ENCODE measurements at places on chromosomes 12 and 14.
A peak's percentile ranks its signal among the peaks of the same experiment; 100 is the strongest.

GRCh38 chr12:29159661-29160060 lies 10.6 kb downstream of the FAR2 start:
- no peak for DNase-seq

DNA sequence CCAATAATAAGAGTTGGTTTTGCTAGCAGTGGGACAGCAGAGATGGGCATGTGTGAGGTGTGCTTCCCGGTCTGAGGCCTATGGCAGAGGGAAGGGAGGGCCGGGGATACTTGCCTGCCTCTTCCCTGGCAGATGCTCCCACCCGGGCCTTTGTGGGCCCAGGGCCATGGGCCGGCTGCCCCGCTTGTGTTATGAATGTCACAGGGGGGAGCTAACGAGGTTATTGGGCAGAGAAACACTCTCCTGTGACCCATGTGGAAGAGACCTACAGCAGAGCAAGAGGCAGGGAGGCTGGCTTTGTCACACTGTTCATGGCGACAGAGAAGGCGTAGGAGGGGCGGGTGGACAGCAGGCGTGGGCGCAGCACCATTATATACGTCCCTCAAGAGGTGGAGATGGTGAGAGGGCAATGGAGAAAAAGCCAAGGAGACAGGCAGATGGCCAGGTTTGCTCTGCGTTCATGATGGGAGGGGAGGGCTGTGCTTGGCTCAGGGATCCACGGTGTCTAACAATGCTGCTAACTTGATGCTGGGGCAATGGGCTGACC lies 13.3 kb downstream of the CCND2 start:
- DNase-seq: no peak

- no peak for DNase-seq
Measured at GRCh38 chr14:86193756-86194155, 663.8 kb downstream of the FLRT2 start.

DNA sequence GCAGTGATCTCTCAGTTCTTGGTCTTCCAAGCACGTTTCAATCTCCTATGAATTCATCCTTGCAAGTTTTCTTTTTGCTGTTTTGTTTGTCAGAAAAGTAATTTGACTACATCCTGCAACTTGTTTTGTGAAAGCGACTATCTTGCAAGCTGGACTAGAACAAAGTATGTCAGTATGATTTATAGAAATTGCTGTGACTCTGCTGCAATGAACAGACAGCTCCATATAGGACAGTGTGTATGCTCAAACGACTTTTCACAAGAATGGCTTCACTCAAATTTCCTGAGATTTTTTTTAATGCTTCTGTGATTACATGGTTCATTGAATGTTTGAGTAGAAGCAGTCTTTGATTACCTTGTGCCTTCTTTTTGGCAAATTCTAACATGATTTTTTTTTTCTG lies 123.5 kb upstream of the TRHDE start:
- no peak for DNase-seq

DNA sequence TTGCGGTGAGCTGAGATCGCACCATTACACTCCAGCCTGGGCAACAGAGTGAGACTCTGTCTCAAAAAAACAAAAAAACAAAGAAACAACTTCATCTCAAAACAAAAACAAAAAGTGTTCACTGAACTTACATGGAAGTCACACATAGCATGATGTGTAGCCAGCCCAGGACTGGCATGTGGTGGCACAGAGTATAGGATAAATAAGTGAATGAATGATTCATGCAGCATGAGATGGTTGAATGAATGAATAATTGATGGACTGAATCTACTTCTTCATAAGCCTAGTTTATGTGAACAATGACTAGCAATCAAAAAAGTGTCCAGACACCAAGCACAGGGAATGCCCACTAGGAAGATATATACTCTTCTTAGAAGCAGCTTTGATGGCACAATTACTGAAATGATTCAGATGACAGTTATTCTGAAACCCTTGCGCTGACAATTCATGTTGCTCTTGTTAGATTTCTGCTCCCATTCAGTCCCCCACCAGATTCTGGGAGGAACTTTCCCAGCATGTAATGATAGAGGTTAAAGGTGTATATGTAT lies 31.6 kb upstream of the SERPINA6 start:
- DNase-seq: no peak

DNA sequence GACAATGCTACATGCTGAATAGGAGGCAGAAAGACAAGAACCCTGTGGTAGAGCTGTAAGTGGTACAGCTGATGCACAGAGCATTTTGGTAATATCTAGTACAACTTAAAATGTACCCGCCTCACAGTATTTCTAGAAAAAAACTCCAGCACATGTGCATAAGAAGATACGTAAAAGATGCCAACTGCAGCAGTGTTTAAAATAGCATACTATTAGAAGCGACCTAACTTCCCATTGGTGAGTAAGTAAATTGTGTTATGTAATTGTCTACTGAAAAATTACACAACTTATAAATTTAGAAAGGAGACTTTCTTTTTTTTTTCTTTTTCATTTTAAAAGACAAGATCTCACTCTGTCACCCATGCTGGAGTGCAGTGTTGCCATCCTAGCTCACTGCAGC lies 114.3 kb upstream of the CAND1 start:
- no peak for DNase-seq

DNA sequence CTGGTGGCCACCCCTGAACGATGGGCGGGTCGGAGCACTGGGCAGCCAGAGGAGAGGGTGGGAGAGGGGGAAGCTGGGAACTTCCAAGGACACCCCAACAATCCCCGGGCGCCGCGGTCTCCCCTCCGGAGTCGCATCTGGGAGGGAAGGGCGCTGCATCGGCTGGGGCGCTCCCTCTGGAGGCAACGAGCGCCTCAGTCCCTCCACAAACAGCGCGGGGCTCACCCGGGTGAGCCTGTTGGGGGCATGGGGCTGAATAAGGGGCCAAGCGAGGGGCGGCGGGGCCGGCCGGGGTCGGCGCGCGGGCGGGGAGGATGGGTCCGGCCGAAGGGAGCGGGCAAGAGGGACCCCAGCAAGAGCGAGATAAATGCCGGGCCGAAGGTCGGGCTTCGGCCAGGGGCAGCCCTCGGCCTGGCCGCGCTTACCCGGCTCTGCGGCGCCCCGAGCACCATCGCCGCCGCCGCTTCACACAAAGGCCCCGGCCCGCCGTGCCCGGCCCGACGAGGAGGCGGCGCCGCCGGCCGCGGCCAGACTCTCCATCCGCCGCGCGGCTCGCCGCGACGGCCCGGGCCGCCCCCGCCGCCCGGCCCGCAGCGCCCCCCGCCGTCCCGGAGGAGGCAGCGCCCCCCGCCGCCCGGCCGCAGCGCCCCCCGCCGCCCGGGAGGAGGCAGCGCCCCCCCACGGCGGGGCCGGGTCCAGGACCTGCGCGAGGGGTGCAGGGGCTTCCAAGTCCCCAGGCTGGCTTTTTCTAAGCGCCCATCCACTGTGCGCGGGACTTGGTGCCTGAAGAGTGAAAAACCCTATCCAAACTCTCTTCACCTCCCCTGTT lies at the start of gene ZBTB39:
Gene ZBTB39 (minus strand): TSS at position 567 of the 829 bp plus-strand sequence. CDS start 1,629 bp downstream, outside the sequence.
- peak; percentile 98 for DNase-seq

- DNase-seq: no peak
Measured at GRCh38 chr12:28780096-28780495, 369.0 kb upstream of the FAR2 start.

DNA sequence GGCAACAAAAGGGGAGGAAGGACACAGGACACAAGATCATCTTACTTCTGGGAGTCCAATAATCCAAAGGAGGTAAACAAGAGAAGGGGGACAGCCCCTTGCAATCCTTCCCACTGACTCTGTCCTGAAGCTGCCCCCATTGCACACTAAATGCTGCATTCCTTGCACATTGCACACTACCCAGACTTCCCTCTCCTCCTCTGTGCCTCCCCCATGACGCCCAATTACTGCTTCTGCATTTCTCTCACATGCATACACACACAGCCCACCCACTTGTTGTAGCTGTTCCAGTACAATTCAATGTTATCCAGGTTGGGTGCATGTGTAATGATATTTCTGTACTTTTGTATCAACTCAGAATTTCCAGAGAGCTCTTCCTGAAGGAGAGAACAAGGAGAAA lies 5.5 kb downstream of the NDRG2 start:
- no peak for DNase-seq

- DNase-seq: no peak
Measured at GRCh38 chr12:69225251-69225910, 14.0 kb upstream of the CPSF6 start.

DNA sequence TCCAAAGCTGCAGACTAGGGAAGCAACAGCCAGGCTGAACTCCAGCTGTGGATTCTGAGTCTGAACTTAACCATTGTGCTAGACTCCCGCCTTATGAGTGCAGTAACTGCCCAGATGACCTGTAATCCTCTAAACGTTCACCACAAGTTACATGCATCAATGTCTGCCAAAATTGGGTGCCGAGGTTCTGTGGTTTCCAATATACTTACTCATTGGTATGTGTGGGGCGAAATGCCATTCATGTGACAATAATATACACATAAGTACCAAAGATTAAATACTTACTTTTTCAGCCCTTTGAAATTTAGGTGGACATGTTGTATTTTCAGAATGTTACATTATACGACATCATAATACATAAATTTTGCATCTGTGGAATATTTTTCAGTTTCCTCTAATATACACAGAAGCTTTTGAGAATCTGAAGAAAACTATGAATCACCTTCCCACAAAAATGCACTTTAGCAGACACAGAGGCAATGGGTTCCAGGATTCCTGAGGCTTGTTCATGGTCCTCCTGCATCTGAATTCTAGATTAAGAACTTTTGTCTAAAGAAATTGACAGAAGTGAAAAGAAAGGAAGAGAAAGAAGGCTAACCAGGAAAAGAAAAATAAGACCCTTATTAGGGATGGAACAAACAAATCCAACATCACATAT lies 31.7 kb downstream of the GRIP1 start:
- DNase-seq: no peak

- peak; percentile 84 for DNase-seq
Measured at GRCh38 chr14:56794088-56794556, 16.2 kb downstream of the OTX2 start.

GRCh38 chr12:81627336-81628189 lies 131.6 kb downstream of the PPFIA2 start:
- DNase-seq: peak; percentile 26

GRCh38 chr14:99270458-99271220 lies 1.4 kb downstream of the BCL11B start:
- DNase-seq: peak; percentile 36

GRCh38 chr12:130185455-130186391 lies 23.5 kb downstream of the FZD10 start:
- no peak for DNase-seq

GRCh38 chr12:93751864-93752610 lies 74.9 kb downstream of the CRADD start:
- DNase-seq: no peak

- DNase-seq: no peak
Measured at GRCh38 chr14:105897725-105898113, 371.3 kb downstream of the TMEM121 start.

DNA sequence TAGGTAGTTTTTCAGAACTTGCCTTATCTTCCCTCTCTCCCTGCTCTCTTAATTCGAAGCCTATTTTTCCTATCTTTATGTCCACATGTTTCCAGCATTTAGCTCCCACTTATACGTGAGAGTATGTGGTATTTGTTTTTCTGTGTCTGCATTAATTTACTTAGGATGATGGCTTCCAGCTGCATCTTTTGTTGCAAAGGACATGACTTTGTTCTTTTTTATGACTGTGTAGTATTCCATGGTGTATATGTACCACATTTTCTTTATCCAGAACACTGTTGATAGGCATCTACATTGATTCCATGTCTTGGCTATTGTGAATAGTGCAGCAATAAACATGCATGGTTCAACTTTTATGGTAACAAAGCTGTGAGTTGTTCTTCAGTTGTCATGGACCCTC lies 7.8 kb upstream of the CLEC2D start:
- DNase-seq: no peak

DNA sequence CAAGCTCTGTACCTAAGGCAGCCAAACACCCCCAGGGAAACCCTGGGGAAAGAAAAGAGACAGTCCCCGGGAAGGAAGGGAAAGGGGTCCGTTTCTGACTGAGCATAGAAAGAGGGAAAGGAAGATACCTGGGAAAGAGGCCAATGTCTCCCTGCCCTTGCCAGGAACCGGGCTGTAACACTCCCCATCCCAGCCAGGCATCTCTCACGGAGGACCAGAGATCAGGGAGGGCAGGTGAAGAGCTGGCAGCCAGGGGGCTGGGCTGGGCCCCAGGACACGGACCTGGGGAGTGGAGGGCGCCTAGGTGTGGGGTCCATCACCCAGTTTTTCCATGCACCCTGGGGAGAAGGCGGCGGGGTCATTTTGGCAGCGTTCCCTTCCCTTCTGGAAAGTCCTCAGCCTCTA lies 18.9 kb upstream of the PLEKHH1 start:
- DNase-seq: no peak

GRCh38 chr14:96710060-96710666 lies 87.0 kb upstream of the VRK1 start:
- DNase-seq: no peak

- DNase-seq: no peak
Measured at GRCh38 chr14:94123296-94123695, 6.1 kb downstream of the IFI27L2 start.

GRCh38 chr12:31370531-31371255 lies 44.7 kb upstream of the SINHCAF start:
- DNase-seq: peak; percentile 68

DNA sequence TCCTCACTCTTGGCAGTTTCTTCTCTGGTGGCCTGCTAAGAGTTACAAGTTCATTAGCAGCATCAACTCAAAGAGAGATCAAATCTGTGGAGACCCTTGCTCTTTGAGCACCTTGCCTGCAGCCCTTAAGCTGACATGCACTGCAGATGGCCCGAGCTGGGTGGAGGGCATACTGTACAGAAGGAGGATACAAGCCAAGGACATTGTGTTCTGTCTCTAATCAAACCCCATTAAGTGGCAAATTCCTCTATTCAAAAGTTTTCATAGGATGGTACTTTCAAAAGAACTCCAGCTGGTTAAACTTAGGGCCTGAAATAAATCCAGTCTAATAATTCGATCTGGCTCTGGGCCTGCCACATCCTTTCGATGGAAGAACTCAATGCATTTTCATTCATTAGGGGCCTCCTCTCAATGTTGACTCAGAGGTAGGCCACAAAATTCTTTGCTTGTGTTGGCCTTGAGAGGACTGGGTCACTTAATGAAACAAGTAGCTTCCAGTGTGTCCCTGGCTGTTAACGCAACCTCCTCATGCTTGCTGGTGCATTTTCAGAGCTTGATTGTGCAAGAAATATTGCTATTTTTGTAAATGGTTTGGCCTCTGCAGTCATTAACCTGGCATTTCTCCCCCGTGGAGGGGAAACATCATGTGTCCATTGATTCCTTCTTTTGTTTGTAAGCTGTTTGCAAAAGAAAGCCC lies 318.2 kb downstream of the NUAK1 start:
- DNase-seq: no peak

Measured in iPS-NIHi11 (cell line).